Hematopoietic multipotent progenitor cell treated with erythropoietin and hydrocortisone succinate and interleukin-3 and kit ligand, for 15 days (in vitro differentiated cells): ENCODE measurements at places on chromosomes 2 and 18.

DNA sequence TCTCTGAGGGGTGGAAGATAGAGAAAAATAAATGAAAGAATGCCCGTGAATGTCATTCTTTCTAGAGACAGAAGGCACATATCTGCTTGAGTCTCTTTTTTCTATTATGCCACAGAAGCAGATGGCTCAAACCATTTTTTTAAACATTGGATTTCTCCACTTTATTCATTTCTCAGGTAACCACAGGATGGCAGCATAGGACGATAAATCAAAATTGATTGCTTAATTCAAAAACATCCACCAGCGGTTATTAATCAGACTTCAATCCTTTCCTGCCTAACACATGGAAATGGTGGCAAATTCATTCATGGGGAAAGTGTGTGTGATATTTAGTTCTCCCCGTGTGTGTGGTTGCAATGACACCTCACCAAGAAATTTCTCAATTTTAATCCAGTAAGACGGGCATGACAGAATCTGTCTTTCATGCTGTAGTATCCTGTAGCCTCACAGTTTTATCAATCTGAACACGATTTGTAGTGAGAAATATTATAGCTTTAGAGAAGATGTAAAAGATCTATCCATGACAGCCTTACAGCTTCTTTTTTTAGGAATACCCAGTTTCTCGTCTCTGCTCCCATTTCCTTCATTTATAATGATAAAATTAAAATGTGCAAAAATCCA, 72.2 kb downstream of the DSC3 start:
- no peak for DNase-seq

- no peak for DNase-seq
These were observed 188.9 kb downstream of the SH3BP4 start for GRCh38 chr2:235140801-235141081.

- DNase-seq: no peak
These were observed 110.6 kb upstream of the SIX2 start for GRCh38 chr2:45119855-45120254.

DNA sequence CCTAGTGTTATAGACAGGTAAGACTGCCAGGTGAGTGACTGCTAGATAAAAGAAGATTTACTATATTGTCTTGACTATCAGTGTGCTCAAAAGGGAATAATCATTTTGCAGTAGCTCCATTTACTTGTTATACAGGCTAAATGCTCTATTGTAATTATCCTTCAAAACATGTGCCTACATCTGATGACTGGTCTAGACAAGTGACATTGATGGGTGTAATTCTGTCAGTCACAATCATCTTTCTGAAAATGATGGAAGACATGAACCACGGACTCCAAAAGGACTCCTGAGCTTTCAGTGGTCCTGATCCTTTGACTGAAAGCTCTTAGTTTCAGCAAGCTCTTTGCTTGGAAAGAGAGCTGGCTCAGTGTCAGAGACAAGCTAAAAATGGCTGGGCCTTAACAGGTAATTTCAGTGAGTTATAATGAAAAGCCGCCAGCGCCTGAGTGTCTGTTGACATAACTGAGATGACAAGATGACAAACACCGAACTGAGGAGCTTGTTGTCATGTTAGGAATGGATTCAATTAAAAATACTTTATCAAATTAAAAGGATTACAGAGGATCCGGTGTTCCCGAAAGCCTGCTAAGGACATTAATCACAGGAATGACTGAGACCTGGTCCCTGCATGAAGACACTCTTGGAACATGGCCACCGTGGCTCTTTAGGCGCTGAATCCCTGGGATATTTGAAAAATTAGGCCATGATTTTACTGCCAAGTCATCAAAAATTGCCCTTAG, 141.7 kb downstream of the CMPK2 start:
- DNase-seq: no peak

DNA sequence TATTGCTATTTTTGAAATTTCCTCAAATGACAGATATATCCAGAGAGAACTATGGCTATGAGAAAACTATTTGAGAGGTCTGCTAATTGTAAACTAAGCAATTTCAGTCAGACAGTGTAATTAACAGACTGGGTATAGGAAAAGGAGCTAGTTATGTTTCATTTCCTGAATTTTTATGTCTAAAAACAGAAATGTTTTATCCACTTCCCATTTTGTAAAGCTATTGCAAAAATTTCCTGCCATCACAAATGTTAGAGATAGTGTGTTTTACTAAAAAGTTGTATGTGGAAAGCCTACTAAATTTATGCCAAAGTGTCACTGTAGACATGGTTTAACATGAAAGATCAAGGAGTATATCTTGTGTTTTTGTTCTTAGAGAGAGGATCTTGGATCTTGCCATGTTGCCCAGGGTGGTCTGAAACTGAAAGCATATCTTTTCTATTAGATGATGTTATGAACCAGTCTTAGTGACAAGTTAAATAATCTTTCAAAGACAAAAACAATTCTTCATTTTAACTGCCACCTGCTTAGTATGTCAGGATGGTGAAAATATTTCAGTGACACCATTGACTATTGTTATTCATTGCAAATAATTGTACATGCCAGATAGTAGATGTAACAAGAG, 40.5 kb upstream of the ITPRID2 start:
- no peak for DNase-seq

GRCh38 chr2:220212296-220213080, 585.1 kb downstream of the SLC4A3 start:
- no peak for DNase-seq

- DNase-seq: no peak
These were observed 62.7 kb upstream of the REV1 start for GRCh38 chr2:99552529-99552928.

DNA sequence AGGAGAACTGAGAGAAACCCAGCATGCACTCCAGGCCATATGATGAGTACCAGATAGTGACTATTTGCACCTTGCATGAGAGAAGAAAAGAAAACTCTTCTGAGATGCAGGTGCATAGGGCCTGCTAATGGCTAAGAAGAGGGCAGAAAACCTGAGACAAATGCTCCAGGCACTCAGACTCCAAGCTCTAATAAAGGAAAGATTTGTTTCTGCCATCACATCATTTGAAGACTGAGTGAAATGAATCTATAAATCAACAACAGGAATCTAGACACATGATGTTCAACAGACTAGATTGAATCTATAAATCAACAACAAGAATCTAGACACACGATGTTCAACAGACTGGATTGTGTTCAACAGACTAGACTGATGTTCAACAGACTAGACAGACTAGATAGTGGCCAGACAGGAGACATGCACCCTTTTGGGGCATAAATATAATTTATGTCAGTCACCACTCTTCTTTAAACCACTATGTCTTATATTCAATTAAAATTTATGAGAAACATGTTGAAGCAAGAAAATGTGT, 482.7 kb upstream of the UBE2E3 start:
- no peak for DNase-seq

- DNase-seq: no peak
These were observed 166.5 kb downstream of the SEPTIN10 start for GRCh38 chr2:109447251-109447661.

GRCh38 chr2:30277582-30277981, 46.2 kb downstream of the LBH start:
- no peak for DNase-seq

DNA sequence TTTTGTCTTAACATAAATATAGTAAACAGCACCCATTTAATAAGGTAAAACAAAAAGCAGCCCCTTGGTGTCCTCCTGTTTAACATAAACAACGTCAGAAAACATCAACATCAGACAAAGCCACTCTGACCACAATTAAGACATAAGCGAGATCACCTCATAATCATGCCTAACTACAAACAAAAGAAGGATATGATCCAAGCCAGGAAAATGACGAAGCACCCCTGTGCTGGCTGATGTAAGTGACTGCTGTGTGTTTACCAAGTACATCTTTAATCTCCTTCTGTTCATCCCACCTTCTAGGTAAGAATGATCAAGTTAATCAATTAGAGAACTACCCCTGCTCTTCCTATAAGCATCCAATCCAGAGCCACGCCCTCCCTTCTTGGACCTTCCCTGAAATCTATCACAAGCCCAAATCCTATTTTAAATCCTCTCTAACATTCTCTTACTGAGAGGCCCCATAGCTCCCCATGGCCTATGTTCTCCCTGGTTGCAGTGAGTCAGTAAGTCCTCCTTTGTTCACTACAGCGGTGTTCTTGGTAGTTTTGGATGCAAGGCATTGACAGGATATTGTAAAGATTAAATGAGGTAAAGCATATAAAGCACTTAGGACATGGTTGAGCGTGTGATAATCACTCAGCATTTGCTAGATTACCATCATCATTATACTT, 424.2 kb downstream of the TSN start:
- no peak for DNase-seq

GRCh38 chr2:167264380-167264779, 376.1 kb downstream of the XIRP2 start:
- no peak for DNase-seq

- no peak for DNase-seq
These were observed 66.1 kb downstream of the ACVR1 start for GRCh38 chr2:157810037-157810436.

DNA sequence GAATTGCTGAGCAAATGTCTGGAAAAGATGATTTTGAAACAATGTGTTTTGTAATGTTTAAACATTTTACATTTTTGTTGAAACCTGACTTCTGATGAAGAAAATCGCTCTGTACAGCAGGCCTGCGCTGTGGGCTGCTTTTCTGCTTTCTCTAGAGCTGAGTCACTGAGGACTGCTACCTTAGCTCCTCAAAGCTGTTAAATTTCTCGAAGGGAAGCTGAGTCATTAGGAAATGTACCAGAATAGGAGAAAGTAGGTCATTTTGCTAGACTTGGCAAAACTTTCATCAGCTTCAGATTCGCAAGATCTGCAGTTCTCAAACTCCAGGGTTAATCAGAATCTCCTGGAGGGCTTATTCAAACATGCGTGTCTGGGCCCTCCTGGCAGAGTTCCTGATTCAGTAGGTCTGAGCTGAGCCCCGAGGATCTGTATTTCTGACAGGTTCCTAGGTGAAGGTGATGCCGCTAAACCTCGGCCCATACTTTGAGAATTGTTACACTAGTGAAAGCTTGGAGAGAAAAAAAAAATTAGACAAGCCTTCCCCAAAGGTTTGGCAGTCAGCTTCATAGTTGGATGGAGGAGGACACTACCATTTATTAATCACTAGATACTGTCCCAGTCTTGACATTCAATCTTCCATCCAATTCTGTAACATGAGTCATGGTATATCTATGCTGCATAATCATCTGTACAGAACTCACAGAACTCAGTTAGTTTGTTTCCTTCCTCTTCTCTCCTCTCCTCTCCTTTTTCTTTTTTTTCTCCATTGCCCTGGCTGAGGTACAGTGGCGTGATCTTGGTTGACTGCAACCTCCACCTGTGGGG, 297.6 kb downstream of the PARD3B start:
- DNase-seq: no peak
